ENCODE measurements at places on chromosomes 3 and 15. TPM values are rescaled to one million over a fixed set of nuclear protein-coding genes. Genes with fewer than 3 reads are reported as not detected.

Gene SLC28A1
- 0.19 TPM for total RNA-seq

DNA sequence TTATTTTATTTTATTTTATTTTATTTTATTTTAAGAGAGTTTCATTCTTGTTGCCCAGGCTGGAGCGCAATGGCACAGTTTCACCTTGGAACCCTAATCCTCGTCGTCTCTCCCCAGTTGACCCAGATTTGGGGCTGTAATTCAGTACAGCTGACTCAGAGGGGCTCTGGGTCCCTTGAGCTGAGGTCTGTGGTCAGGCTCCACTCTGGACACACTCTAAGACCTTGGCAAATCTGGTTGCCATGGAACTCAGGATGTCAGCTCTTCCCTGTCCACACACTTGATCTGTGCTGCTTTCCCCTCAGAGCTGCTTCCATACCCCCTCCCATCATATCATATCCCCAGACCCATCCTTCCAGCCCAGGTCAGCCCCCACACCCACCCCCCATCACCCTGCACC lies 675 bp upstream of the CYP11A1 start:
- no peak for DNase-seq

DNA sequence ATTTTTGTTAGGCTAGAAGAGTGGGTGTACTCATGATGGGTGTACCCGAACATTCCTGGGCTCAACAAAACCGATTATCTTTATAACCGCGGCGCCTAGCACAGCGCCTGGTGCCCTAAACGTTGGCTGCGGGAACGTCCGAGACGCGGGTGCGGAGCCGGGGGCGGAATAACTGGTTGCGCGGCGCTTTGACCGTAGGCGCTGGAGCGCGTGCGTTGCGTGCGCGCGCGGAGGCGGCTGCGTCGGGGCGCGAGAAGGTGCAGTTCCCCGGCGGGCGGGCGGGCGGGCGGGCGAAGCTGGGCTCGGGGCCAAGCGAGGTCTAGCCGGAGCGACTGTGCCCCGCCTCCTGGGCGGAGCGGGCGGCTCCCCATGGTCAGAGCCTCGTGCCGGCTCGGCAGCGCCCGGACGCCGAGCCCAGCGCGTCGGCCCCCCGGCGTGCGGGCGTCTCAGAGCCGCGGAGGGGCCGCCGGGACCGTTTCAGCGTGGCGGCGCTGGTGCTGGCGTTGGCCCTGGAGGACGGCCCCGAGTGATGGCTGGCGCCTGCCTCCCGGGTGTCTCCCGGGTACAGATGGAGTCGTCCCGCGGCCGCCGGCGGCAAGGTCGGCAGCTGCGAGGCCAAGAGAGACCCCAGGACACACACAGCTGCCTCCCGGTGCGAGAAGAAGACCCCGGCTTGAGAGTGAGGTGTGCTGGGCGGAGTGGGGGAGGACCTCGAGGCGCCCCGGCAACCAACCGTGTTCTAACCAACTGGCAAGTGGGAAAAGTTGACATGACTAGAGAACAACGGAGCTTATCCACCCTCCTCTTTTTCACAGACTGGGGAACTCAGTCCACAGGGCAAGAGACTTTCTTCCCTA lies at the start of gene PLAAT1:
Gene PLAAT1, plus strand, starts transcription at position 373 of the 857 bp plus-strand sequence. CDS start 14,429 bp downstream, outside the sequence.
- DNase-seq: no peak

- DNase-seq: no peak
Observed at GRCh38 chr3:172373912-172374311, 74.3 kb downstream of the GHSR start.

Gene PPM1L
- 12.7 TPM for total RNA-seq

Gene IGDCC3
- not detected for total RNA-seq

- DNase-seq: no peak
Observed at GRCh38 chr3:106425026-106425425, 556.2 kb upstream of the CBLB start.

Gene SMAD6
- 32.2 TPM for total RNA-seq

DNA sequence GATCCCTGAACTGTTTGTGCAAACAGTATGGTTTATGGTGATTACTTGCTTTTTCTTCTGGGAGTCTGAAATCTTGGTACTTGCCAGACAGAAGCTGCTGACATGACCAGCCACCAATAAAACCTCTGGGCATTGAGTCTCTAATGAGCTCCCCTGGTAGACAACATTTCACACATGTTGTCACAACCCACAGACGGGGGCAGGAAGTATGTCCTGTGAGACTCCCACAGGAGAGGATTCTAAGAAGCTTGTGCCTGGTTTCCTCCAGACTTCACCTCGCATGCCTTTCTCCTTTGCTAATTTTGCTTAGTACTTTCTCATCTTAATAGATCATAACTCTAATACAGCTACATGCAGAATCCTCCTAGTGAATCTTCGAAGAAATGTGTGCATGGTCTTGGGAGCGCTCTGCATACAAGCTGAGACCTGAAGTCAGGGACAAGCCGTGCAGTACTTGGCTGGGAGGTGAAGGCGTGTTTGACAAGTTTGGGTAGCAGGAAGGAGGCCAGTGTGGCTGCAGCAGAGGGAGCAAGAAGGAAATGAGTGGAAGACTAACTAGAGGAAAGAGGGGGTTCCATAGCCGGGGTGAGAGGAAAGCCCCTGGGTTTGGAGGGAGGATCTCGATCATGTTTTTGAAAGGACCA lies 49.0 kb downstream of the B3GNT5 start:
- DNase-seq: no peak

Gene SNTN
- total RNA-seq: not detected

GRCh38 chr3:46381625-46382024 lies 10.9 kb downstream of the CCR5 start:
- no peak for DNase-seq

GRCh38 chr3:149494759-149495580 lies 20.5 kb downstream of the TM4SF4 start:
- no peak for DNase-seq

DNA sequence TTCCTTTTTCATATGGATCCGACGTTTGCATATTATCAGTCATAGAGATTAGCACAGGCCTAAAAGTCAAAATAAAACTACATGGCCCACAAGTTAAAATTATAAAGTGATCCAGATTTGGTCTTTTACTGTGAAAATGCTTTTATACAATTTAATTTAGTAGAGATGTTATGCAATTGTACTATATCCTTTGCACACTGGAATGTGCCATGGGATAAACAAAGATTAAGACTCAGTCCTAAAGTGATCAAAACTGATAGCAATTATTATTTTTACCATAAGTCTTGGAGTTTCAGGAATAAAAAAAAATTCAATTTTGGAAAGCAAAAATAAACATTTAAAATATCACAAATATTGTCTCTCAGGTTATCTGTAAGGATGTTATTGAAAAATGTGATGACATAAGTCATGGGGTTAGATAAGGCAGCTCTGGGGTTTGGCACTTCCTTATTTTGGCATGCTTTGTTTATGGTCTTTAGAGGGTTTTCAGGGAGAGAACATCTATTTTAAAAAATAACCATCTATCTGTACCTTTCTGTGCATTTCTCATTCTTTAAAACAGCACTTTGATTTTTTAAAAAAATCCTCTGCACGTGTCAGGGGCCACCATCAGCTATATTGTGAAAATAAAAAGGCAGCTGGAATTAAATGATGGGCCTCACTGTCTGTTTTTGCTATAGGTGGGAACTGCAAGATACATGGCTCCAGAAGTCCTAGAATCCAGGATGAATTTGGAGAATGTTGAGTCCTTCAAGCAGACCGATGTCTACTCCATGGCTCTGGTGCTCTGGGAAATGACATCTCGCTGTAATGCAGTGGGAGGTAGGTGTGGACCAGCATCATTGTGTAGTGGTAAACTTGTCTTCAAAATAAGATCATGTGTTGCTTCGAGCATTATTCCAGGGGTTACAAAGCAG lies 67.3 kb downstream of the TGFBR2 start:
- no peak for DNase-seq

DNA sequence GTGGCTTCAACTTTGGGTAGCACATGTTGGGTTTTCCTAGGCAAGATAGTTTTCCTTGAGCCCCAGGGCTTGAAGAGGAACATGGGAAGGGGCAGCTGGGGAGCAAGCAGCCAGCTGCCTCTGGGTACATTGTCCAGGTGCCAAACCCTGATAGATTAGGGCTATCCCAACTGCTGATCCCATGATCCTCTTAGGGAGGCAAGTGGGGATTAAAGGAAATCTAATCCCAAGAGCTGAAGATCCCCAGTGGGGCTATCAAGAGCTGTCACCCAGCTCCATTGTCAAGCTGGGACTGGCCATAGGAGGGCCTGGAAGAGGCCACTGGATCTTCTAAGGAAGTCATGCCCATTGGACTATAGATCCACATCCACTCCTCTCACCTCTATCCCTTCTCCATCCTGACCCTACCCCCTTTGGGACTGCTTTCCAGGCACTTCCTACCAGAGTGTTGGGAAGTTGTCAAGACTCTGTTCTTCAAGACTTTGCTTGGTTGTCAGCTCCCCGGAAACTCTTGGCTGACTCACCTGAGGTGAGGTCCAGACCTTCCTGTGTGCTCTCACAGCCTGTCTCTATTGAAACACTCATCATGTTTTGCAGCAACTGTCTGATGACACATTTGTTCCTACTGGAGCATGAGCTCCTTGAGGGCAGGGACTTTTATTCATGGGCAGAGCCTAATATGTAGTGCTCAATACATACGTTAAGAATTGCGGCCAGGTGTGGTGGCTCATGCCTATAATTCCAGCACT lies 5.9 kb downstream of the CAMK2N2 start:
- no peak for DNase-seq

DNA sequence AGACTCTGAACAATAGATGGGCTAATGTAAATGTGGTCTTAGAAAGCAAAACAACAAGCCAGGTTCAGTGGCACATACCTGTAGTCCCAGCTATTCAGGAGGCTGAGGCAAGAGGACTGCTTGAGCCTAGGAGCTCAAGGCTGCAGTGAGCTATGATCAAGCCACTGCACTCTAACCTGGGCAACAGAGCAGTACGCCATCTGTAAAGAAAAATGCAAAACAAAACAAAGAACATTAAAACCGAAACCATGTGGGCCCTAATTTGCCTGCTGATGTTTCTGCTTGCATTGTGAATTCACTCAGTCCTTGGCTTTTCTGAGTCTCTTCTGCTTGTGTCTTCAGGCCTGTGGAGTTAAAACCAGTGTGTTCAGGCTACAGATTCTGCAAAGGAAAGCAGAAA lies 56.7 kb downstream of the CCNL1 start:
- no peak for DNase-seq

DNA sequence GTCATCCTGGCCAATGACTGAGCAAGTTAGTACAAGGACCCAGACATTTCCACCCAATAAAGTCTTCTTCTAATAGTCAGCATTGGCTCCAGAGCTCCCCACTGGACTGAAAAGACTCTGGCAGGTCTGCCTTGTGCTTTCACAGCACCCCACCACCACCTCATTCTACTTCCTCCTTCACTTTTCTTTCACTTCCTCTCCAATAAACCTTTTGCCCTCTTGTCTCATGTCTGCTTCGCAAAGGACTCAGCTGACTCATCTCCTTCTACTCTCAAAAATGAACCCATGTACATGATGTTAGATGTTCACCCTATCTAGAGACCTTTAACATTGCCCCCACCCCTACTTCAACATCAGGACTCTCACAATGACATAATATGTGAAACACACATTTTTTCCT lies 181.0 kb upstream of the PPP2R3A start:
- no peak for DNase-seq

GRCh38 chr3:179196098-179196497 lies 47.9 kb downstream of the PIK3CA start:
- DNase-seq: no peak

Gene ZPLD1
- not detected for total RNA-seq

DNA sequence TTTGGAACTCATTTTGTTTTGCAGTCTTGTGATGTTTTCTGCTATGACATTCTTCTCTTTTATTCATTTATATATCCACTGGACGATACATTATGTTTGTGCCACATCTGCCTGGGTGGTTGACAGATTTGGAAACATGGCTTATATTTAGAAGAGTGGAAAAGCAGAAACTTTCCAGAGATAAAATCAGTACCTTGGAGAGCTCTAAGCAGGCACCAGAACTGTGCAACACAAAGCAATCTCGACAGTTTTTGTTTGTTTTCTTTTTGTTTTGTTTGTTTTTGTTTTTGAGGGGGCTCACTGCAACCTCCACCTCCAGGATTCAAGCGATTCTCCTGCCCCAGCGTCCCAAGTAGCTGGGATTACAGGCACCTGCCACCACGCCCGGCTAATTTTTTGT lies 45.5 kb downstream of the SYN2 start:
- no peak for DNase-seq

GRCh38 chr3:58469096-58469495 lies 22.8 kb upstream of the KCTD6 start:
- DNase-seq: no peak

GRCh38 chr3:43345877-43346276 lies 59.5 kb downstream of the SNRK start:
- no peak for DNase-seq

Gene CGNL1
- 2.4 TPM for total RNA-seq

DNA sequence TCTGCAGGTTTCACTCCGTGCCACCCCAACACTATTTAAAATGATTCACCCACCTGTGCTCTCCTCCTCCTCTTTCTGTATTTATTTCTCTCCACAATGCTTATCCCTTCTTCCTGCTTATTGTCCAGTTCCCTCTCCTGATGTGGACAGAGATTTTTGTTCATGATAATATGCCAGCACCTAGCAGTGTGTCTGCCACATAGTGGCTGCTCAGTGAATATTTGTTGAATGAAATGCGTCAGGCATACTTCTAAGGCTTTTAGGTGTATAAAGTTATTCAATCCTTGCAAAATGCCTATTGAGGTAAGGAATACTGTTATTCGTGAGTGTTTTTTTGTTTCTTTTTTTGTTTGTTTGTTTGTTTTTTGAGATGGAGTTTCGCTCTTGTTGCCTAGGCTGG lies 67.5 kb upstream of the MME start:
- no peak for DNase-seq

Gene ALDH1A3
- 194 TPM for total RNA-seq

- DNase-seq: no peak
Observed at GRCh38 chr3:47515864-47516319, 2.4 kb upstream of the ELP6 start.

GRCh38 chr3:4997946-4998345 lies 18.7 kb downstream of the BHLHE40 start:
- no peak for DNase-seq

Gene PLEKHO2
- 87.5 TPM for total RNA-seq

GRCh38 chr3:49900491-49901153 lies 3.1 kb downstream of the MST1R start:
- no peak for DNase-seq

GRCh38 chr3:70736009-70736408 lies 423.6 kb upstream of the MDFIC2 start:
- DNase-seq: no peak

GRCh38 chr3:149424918-149425317 lies 47.5 kb upstream of the TM4SF1 start:
- DNase-seq: no peak

- no peak for DNase-seq
Observed at GRCh38 chr3:116280130-116280740, 165.1 kb downstream of the LSAMP start.

Gene SH2D7
- not detected for total RNA-seq

Measured in mesenteric fat pad (tissue), 1 donor.